T-helper 2 cell (primary cell): ENCODE measurements at places on chromosomes 7 and 10.

GRCh38 chr7:1204460-1205140 lies 28.1 kb upstream of the UNCX start:
- DNase-seq, result no peak

- DNase-seq, result no peak
Observed at GRCh38 chr7:151808400-151809145, 68.3 kb downstream of the PRKAG2 start.

DNA sequence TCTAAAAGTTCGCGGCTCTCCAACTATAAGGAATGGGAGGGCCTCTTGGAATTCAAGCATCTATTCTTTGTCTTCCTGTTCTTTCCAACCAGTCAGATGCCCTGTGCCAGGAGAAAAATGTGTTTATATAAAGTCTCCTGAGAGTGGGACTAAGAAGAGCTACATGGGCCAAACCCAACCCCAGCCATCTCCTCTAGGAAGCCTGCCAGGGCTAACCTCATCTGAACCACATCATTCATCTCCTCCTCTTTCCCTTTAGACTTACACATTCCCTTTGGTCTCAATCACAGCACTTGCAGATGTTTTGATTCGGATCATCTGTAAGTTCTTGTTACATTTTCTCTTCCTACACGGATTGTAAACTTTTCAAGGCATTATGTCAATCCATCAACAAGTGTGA lies 62.6 kb downstream of the DOCK4 start:
- DNase-seq, result no peak

- DNase-seq, result peak; percentile 23
Observed at GRCh38 chr10:103192451-103193106, 493 bp downstream of the NT5C2 start.

DNA sequence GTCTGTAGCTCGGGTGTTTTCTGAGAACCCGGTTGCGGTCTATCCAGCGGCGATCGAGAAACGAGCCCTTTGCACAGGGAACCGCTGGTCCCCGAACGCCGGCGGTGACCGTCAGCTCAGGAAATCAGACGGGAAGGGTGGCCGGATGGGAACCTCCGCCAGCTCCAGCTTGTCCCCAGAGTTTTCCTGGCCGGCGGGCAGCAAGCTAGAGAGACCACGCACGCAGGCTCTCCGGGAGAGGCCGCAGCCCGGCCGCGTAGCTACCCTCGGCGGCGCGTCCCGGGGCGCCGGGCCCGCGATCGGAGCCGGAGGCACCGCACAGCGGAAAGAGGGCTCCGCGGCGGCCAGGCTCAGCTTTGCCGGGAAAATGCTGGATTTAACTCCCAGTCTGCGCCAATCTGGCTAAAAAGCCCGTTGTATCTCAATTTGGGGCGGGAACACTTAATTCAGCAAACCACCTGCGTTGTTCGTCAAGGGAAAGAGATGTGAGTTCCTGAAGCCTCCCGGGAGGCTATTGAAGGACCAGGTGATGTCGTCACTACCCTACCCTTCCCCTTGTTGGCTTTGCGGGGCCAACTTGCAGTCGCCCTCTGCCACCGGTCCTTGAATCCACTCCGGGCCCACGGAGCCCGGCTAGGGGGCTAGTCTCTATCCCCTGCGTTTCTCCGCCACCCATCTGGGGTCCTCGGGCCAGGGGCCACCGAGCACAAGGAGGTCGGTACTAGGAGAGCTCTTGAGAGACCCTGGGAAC lies 859 bp upstream of the CH25H start:
- DNase-seq, result no peak

GRCh38 chr10:50224330-50224952 lies 26.9 kb downstream of the ASAH2 start:
- DNase-seq, result no peak

DNA sequence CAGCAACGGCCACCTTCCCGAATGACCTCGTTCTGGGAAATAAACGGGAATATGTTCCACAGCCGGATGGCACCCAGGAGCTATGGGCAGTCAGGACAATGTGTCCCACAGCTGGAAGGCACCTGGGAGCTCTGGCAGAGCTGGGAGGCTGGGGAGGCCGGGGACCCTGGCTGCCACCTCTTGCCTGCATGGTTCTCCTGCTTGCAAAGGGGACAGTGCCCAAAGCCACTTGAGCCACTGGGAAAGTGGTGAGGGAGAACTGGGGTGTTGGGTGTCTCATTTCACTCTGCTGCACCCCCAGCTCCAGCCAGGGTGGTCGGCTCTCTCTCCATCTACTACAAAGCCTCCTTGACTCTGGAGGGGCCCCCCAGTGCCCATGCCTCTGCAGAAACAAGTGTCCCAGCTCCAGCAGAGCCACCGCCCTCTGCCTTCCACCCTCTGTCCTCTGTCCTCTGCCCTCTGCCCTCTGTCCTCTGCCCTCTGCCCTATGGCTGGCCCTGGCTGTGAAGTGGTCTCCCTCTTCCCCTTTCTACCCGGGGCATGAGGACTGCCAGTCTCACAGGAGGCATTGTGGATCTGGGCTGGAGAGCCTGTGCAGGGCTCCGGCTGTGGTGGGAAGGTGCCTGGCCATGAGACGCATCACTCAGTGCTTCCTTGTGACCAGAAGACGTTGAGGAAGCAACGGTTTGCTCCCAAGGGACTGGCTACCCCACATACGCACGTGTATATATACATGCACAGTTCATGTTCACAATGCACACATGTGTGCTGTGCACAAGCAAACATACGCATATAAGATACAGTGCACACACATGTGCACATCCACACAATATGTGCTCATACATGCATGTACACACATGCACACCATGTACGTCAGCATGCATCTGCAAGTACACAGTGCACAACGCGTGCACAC lies 21.5 kb upstream of the INPP5A start:
- DNase-seq, result no peak

- no peak for DNase-seq
Observed at GRCh38 chr7:35246819-35247218, 7.1 kb downstream of the TBX20 start.

GRCh38 chr7:32881074-32881982 lies 10.2 kb downstream of the KBTBD2 start:
- no peak for DNase-seq

- DNase-seq, result no peak
Observed at GRCh38 chr10:13613519-13613918, 26.8 kb downstream of the PRPF18 start.

DNA sequence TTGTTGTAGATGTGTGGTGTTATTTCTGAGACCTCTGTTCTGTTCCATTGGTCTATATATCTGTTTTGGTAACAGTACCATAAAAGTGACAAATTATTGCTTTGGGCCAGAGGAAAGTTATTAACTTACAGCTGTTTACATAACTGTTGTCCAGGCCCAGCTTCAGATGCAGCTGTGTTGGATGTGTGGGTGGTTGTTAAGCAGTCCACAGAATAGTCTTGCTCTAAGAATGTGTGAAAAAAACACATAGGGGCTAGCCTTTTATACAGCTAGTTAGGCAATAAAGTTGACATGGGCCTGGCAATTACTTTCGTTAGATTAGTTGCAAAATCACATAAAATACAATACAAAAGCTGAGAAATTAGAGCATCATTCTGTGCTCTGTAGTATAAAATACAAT lies 31.9 kb downstream of the DLD start:
- DNase-seq, result no peak

DNA sequence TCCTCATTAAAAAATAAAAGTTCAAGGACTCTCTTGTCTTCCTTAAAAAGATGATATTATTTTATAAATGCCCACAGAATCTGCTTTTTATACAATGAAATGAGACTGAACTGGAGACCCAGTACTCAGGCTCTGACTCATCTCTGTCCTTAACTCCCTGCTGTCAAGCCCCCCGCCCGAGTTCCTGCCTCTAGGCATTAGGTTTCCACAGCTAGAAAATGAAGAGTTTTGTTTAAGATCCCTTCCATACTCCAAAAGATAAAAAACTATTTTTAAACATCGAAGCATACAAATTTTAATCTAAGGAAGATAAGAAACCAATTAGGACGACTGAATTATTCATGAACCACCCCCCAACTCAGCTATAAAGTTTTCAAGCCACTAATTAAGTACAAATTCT lies 97.7 kb upstream of the FEZF1 start:
- no peak for DNase-seq

DNA sequence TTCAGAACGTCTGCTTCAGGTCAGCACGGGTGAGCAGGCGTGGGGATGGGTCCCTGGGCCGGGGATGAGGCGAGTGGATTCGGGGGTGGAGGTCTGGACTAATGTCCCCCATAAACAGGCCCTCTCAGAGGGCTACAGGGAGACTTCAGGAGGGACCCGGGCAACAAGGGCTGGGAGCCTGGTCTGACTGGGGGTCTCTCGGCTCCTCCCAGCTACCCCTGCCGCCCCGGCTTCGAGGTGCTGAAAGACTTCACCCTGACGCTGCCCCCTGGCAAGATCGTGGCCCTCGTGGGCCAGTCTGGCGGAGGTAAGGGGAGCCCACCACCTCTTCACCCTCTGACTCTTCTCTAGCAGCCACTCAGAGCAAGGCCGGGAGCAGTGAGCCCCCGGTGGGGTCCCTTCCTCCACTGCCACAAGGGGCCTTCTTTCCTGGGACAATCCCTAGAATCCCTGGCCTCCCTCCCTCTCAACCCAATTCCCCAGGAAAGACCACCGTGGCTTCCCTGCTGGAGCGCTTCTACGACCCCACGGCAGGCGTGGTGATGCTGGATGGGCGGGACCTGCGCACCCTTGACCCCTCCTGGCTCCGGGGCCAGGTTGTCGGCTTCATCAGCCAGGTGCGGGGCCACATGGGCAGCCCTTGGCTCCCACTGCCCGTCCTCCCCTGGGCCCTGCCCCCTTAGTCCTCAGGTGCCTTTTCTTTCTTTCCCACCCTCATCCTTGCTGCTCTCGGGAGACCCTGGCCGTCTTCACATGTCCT lies 7.5 kb upstream of the ASIC3 start:
- DNase-seq, result no peak

DNA sequence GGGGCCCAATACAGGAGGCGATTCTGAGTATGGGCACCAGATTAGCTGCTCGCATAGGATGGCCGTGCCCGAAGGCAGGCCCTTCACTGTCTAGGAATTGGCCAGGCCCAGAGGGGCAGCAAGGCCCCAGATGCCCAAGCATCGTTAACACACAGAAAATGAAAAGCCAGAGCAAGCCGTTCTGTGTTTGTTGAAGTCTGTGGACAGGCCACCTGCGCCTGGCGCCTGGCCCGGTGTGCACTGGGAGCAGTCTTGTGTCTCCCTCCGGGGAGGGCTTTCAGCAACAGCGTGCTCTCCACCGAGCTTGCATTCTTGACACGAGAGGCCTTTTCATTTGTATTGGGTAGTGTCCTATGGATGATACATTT lies 34.5 kb upstream of the TTYH3 start:
- no peak for DNase-seq

GRCh38 chr10:97074256-97075145 lies 111.3 kb downstream of the SLIT1 start:
- no peak for DNase-seq

GRCh38 chr10:30671026-30671616 lies 41.6 kb upstream of the LYZL2 start:
- no peak for DNase-seq

DNA sequence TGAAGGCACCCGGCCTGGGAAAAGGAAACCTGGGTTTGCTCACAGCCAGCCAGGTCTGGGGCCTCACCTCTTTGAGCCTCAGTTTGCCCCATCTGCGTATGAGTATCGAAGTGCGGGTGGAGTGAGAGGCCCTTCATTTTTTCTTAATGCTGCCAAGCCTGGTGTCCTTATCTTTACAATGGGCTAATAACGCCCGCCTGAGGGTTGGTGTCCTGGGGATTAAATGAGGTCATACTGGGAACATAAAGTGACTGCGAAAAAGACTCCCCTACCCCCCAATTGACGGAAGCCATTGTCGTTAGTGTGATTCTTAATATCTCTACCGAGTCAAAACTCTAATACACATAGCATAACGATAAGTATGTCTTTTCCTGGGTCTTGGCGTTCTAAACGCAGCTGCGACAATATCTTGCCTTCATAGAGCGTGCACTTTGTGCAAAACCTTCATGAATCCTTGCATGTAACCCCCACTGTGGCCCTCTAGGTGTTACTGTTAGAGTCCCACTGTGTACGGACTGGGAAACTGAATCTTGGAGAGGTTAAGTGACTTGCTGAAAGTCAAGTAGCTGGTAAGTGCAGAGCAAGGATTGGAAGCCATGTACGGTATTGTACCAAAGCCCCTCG lies 11.4 kb upstream of the GRB10 start:
- DNase-seq, result no peak

GRCh38 chr7:48868916-48869315 lies 55.4 kb upstream of the CDC14C start:
- DNase-seq, result no peak
